ENCODE measurements at places on chromosomes 6 and 20.
A peak's percentile ranks its signal among the peaks of the same experiment; 100 is the strongest.

- DNase-seq = no peak
Observed at GRCh38 chr6:133286765-133287164, 45.6 kb downstream of the EYA4 start.

DNA sequence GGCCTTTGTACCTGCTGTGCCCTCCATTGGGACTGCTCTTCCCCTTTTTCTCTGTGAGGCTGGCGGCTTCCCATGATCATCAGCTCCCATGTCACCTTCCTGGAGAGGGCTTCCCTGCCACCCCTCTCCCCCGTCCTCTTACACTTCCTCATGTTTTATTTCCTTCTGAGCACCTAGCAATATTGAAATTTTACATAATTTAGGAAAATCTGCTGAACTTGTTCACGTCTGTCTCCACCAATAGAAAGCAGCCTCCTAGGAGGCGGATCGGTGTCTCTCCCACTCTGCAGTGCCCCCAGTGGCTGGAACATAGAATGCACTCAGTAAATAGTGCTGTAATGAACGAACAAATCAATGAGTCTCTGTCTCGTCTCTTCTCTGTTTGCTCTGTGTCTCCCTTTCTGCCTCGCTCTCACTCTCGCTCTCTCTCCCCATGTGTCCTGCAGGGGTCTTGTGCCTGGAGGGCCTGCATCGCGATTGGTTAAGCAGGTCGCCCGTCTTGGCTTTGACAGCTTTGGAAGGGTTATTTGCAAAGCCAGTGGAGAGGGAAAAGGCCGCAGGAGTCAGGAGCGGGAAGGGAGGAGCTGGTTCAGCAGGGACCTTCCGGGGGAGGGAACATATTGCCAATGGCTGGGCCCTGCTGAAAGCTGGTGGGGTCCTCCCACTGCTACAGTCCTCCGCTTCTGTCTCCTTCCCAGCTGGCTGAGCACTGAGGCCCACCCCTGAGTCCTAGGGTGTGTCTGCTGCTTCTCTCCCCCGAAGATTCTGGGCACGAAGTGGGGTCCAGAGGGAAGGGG lies 12.1 kb upstream of the OCSTAMP start:
- peak; percentile 51 for DNase-seq

GRCh38 chr6:151782560-151782959 lies 24.9 kb upstream of the ESR1 start:
- no peak for DNase-seq

DNA sequence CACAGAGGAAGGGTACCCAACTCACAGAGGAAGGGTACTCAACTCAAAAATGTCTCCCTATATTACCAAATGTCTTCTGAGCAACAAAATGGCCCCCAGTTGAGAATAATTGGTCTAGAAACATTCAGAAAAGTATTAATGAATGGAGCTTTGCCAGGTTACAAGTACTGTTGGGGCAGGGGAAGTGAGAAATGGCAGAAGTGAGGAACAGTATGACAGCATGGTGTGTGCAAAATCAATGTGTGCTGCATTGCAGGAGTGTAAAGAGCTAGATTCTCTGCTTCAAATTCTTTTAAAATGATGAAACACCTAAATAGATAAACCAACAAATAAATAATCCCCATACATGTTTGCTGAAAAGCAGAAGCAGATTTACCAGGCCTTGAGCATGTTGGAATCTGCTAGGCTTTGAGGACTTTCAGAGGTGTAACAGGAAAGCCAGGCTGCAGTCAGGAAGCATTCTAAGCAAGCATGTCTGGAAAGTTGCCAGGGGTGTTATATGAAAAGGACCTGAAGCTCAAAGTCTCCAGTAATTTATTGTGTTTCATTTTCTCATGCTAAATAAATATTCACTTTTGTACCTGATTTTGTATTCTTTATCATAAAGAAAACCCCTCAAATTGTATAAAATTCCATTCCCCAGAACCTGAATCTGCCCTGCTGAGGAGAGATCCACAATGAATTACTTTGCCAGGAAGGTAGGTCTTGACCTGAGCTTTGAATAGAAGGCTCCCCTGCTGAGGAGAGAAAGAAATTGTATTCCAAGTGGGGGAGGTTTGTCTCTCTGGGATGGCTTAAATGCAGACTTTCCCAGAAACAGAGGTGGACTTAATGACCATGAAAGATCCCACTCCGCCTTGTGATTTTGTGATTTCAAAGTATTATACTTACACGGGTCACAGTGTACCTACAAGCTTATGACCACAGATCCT lies 265.0 kb upstream of the MARCKS start:
- no peak for DNase-seq

DNA sequence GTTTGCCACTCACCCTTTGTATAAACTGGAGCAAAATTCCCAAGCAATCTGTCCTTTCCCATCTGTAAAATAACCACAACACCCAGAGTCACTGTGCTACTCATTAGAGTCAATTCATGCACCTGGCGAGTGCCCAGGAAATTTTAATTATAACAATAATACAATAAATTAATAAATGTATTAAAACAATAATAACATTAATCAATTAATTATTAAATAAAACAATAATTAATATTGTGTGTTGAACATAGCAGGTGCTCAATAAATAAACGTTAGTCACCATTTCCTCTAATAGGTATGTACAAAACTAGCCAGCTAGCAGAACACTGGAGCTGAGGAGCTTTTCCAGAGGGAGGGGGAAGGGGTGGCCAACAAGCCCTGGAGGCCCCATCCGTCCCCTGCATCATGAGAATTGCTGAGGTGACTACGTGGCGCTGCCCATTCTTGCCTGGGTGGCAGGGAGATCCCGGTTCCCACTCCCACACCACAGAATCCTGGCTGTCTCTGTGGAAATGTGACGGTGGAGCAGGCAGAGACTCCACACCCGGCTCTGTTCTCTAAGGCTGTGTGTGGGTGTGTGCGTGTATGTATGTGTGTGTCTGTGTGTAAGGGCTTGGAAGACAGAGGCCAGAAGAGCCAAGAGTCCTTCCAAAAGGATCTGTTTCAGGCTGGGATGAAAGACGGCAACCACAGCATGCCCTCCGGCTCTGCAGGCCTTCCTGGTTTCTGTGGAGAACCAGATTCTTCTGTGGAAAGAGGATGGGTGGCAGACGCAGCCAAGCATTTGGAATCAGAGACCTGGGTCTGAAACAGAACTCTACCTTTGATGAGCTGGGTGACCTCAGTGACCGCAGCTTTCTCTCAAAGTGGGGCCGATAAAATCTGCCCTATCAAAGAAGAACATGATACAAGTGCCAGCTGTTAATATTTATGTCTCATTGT lies 18.8 kb upstream of the EZR start:
- no peak for DNase-seq

DNA sequence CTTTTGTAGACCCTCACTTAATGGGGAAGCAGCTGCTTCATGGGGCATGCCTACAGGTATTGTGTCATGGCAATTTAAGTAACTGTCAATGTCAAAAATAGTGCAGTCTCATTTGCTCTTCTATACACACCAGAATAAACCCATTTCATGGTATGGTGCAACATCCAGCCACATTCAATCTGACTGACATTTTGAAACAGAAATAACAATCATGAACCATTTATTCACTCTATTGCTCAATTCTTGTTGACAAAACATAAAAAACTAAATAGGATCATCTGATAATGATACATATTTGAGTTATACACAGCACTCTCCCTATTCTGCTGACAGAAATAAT lies 122.9 kb downstream of the MAP7 start:
- DNase-seq = no peak

GRCh38 chr6:33116417-33116816 lies 40.6 kb downstream of the HLA-DPB1 start:
- no peak for DNase-seq

DNA sequence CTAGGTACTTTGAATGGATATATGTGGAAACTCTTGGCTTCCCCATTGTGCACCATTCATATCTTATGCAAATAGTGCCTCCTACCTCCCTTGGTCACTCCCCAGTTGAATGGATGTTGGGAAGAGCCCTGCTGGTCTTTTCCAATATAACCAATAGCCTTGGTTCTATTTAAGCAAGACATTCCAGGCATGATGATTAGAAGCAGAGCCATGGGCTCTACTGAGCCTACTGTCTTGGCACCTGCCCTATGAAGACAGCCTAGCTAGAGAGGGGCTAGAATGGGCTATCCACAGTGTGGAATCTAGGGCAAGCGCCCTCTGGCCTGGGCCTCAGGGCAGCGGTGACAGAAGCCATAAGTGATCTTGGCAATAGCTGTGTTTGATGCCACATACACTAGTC lies 15.6 kb downstream of the SLC17A1 start:
- no peak for DNase-seq

DNA sequence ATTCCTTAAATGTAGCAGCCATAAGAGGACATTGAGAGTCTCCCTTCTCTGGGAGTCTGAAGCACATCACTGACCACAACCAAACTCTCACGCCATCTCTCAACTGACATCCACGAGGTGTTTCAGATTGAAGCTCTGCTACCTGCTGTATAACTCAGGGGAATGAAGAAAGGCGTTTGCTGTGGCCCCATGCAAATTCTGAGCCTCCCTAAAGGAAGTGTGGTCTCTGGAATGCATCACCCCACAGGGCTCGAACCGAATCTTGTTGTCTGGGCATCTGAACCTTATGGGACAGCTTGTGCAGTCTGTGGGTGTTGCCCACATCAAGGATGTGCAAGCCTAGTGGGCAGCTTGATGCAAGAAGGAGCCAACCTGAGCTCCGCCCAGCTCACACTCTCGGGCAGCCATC lies 10.9 kb downstream of the PMEPA1 start:
- DNase-seq = no peak

DNA sequence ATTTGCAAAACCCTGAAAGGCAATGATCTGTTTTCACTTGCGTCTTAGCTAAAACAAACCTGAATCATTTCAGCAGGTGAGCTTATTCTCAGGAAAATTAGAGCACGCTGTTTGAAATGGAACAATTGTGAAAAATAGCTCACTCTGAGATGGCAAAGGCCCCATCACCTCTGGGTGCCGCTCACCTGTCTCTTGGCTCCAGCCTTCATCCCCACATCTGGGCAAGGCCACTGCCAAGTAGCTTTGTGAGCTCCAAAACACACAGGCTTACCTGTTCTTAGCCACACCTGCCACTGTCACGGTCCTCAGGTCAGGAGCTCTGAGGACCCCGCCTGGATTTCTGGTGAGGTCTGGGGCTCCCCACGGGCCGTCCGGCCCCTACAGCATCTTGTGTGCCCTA lies 66.7 kb downstream of the SMOC2 start:
- DNase-seq = no peak

- DNase-seq = no peak
Observed at GRCh38 chr20:13223736-13224520, 2.9 kb downstream of the ISM1 start.

DNA sequence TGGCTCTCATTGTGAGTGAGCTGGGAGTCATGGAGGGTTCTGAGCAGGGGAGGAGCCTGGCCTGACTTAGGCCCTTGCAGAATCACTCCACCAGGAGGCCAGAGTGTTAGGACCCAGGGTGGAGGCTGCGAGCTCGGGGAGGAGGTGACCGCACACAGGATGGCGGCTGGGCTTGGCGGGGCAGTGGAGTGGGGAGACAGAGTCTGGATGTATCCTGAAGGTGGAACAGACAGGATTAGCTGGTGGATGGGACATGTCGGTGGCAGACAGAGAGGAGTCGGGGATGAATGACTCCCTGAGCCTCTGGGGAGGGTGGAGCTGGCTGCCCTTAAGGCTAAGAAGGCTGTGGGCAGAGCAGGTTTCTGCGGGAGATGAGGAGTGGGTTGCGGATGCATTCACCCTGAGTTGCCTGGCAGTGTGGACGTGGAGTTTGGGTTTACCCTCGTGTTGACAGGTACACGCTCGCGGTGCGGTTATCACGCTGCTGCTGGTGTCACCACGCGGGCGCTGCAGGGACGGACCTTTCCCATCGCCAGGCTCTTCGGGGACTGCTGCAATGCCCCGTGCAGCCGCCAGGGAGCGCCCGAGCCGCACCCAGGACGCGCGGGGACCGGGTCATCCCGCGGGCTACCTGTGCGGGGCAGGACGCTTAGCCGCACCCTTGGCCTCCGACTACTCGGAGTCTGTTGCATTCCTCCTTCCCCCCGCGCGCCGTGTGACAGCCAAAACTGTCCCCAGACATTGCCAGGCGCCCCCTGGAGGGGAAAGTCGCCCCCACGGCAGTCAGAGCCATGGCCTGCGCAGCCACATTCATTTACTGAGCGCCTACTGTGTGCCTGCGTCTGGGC lies 43.0 kb upstream of the PTGIS start:
- DNase-seq = no peak

- no peak for DNase-seq
Observed at GRCh38 chr20:10922941-10923340, 249.1 kb upstream of the JAG1 start.

DNA sequence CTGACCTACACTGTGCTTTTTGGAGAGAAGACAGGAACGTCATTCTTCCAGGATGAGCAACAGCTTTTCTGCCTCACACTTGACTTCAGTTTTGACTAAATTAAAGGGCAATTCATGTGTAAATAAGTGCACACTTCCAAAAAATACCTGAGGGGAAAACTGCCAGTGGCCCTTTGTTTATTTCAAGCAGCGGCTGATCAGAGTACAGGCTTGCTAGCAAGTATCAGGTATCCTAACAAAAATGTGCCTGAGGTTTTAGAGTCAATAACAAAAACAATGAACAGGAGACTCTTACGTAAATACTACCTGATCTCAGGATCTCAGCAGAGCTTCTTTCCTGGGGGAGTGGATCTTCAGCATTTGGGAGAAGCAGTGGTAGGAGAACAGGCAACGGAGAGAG lies 12.4 kb downstream of the LY86 start:
- no peak for DNase-seq

GRCh38 chr6:125356884-125357283 lies 55.1 kb upstream of the HDDC2 start:
- no peak for DNase-seq

DNA sequence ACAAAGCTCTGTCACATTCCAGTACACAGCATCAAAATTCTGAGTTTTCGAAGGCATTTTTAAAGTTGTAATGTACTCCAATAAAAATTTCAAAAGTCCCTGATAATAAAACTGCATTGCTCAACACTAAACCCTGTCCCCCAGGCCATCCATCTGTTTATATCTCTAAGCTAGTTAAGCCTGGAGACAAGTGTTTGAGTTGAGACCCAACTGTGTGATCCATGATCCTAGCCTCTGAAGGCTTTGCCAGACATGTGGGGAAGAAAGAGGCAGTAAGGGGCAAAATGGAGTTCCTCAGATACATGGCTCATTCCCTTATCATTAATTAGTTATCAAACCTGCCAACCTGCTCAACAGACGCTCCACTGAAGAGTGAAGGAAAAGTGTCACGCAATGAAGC lies 198.4 kb downstream of the ISM1 start:
- no peak for DNase-seq

GRCh38 chr20:43955062-43955749 lies 40.6 kb downstream of the TOX2 start:
- DNase-seq = no peak

- DNase-seq = no peak
Observed at GRCh38 chr20:62551407-62552323, 75.9 kb upstream of the GATA5 start.

GRCh38 chr6:38871741-38872568 lies 156.8 kb downstream of the DNAH8 start:
- DNase-seq = no peak
